D721Med (cell line): ENCODE measurements at places on chromosomes 7 and 10.

GRCh38 chr10:105743343-105744056 is 1102.4 kb downstream of the SORCS3 start:
- no peak for DNase-seq

- no peak for DNase-seq
Measured at GRCh38 chr10:18545621-18546305, 105.6 kb downstream of the NSUN6 start.

DNA sequence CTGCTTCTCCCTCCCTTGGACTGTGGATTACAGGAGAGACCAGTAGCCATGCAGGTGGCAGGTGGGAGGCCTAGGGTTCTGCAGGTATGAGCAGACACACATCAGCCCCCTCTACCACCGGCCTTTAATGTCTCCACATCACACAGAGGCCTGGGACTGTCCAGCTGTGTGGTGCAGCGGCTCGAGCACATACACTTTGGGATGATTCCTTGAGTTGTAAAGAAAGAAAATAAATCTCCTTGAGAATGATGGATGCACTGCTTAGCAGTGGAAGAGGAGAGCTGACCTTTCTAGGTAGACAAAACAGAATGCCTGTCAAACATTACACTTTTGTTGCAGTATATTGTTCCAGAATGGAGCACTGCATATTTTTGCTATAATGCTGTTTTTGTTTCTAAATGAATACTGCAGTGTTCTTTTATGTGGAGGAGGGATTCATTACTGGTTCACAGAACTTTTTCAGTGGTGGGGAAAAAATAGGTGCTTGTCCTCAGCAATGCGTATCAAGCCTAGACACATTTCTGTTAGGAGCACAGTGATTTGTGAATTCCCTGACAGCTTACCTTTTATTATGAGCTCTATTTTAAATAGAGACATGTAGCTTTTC is 66.0 kb downstream of the PTPRE start:
- no peak for DNase-seq

DNA sequence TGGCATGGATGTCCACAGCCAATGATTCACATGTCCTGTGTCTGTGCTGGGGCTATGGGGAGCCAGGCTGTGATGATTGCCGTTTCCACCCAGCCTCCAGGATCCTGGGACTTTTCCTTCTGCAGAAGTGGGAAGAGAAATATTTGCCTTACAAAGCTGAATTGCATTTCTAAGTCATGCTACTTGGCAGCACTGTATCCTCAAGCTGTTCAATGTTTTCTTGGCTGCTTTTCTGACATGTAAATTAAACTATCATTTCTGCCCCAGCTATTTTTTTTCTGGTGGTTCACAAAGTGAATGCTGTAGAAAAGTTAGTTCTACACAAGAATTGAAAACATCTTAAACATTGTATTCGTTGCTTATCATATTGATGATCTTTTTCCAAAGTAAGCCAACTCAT is 51.9 kb upstream of the TCERG1L start:
- no peak for DNase-seq

DNA sequence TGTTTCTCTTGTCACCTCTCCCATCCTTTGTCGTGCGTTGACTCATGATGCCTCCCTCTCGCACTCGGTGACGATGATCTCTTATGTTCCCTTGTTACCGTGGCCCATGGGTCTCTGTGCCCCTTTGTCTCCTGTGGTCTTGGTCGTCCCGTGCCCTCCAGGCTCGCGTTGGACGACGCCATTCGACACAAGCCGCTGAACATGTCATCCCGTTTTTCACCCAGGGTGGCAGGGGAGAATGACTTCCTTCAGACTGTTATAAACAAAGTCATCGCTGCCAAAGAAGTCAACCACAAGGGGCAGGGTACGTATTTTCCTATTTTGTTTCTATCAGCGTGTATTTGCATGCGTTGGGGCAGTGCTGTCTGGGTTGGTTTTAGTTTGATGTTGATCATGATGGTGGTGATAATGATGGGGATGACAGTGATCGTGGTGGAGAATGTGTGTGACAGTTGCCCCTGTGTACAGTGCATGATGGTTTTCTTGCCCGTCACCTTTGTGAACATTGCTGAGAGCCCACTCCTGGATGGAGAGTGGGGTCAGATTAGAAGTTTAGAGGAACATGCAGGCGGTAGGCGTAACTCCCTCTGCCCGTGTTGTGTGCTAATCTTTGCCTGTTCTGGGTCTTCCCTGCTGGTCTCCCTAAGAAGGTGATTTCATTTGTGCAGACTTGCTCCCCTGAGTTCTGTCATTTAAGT is 107.0 kb downstream of the DOCK1 start:
- DNase-seq: no peak

DNA sequence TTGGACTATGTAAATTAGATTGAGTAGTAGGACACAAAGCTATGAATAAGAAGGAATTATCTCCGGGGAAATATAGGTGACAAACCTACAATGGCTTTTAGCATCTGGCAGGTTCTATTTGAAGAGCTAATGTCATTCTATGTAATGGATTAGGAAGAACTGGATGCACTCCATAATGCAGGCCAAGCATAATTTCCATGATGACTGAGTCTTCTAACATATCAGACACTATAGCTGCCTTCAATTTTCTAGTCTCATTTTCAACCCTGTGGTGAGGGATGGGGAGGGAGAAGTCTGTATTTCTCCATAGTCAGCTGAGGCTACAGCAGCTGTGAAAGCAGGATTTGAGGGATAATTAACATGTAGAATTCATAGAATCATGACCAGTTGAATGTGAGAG is 390.4 kb upstream of the LRRTM3 start:
- no peak for DNase-seq

- no peak for DNase-seq
Measured at GRCh38 chr10:27660268-27660667, 85.4 kb downstream of the MKX start.

DNA sequence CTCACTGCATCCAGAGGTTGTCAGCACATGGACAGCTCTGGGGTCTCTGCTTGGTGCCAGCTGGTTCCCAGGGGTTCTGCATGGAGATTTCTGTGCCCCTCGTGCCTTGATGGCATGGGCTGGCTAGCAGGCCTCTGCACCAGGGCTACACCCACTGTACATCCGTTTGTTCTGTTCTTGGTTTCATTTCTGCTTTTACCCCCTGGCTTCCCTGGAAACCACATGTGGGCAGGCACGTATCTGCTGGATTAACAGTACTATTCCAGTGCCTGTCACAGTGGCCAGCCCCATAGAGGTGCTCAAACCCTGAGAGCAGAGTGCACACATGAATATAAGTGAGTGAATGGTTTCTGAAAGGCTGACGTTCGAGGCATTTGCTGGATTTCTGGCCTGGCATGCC is 207.2 kb upstream of the GPR26 start:
- DNase-seq: no peak
